ENCODE measurements at places on chromosomes 5 and 9.

GRCh38 chr5:132528021-132528420 is 15.3 kb downstream of the IL5 start:
- DNase-seq = no peak

DNA sequence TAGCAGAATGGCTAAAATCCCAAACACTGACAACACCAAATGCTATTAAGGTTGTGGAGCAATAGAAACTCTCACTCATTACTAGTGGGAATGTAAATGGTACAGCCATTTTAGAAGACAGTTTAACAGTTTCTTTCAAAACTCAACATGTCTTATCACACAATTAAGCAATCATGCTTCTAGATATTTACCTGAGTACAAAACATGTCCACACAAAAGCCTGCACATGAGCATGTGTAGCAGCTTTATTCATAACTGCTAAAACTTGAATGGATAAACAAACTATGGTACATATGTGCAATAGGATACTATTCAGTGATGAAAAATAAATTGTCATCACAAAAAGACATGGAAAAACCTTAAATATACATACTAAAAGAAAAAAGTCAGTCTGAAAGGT is 31.5 kb downstream of the SLC25A46 start:
- no peak for DNase-seq

DNA sequence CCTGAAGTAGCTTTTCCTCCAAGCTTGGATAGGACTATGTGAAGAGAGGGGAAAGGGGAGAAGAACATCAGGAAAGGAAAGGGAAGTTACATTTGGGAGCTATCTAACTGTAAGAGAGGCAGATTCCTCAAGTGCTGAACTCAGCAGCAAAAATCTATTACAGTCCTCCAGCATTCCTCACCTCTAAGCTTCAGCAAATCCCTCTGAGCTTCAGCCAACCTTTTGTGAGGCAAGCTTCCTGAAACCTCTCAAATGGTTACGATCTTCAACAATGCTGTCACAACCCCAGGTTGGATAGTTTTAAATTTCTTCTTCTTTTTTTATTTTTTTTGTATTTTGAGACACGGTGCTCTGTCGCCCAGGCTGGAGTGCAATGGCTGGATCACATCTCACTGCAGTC is 2.5 kb upstream of the RNF38 start:
- DNase-seq = no peak

- no peak for DNase-seq
Observed at GRCh38 chr5:14462681-14463080, 118.9 kb upstream of the OTULINL start.

GRCh38 chr9:76586390-76587314 is 127.7 kb downstream of the GCNT1 start:
- DNase-seq = no peak
